ENCODE measurements at places on chromosomes 16 and 17.

GRCh38 chr17:77419547-77420094 is 278.9 kb downstream of the SEC14L1 start:
- DNase-seq, result no peak

- no peak for DNase-seq
Measured at GRCh38 chr17:56983366-56983765, 5.4 kb downstream of the SCPEP1 start.

- DNase-seq, result no peak
Measured at GRCh38 chr17:1608676-1609075, 20.0 kb downstream of the SLC43A2 start.

DNA sequence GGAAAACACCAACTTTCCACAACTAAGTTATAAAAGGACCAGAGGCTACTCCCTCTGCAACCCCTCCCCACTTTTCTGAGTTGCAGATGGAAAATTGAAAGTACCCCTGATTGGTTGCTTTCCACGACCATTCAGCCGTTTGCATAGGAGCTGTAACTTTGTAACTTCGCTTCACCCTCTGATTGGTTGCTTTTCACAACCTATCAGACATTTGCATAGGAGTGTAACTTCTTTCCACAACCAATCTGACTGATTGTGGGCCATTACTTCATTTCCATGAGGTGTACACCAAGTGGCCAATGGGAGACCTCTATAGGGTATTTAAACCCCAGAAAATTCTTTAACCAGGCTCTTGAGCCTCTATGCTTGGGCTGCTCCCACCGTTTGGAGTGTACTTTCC is 644.1 kb downstream of the WWOX start:
- no peak for DNase-seq

- peak; percentile 33 for DNase-seq
Measured at GRCh38 chr17:67289181-67289876, 44.3 kb upstream of the HELZ start.

All from prostate gland (tissue), 2 donors.